Activated naive CD8-positive, alpha-beta T cell treated with anti-CD3 and anti-CD28 coated beads for 36 hours (primary cell): ENCODE measurements at places on chromosomes 16 and 17.
A peak's percentile ranks its signal among the peaks of the same experiment; 100 is the strongest.

GRCh38 chr17:4003131-4003500, 38.9 kb upstream of the ATP2A3 start:
- no peak for DNase-seq

DNA sequence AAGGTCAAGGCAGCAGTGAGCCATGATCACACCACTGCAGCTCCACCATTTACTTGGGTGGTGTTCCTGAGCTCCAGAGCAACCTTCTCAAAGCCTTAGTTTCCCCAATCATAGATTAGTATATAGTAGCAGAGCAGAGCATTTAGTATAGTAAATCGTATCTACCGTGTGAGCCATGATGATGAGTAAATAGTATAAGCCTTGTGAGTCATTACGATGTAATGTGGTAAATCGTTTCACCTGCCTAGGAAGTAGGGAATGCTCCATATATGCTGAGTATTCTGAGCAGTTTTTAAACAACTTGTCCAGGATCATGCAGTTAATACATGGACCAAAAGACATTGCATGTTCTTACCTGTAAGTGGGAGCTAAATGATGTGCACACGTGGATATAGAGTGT, 66.4 kb downstream of the SCNN1B start:
- no peak for DNase-seq

GRCh38 chr16:7031031-7031430, 301.6 kb upstream of the RBFOX1 start:
- no peak for DNase-seq

DNA sequence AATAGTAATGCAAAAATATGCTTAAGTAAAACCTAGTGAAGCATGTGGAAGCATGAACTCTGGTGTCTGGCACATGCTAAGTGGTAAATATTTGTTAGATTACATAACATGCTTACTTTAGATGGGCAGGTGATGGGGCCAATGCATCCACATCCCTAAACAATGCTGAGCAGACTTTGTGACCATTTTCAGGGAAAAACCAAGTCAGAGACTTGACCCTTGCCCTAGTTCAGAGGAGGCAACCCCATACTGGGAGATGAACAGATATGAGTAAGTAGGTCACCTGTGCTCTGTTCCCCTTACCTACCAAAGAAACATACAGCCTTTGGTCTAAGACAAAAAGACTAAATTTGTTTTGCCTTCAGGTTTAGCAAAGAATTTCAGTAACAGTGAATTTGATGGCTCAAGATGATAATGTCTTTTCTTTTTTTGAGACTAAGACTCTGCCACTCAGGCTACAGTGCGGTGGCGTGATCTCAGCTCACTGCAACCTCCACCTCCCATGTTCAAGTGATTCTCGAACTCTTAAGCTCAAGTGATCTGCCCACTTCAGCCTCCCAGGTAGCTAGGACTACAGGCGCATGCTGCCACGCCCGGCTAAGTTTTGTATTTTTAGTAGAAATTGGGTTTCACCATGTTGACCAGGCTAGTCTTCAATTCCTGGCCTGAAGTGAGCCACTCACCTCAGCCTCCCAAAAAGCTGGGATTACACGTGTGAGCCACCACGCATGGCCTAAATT, 91.4 kb downstream of the HIC1 start:
- DNase-seq, result no peak

- DNase-seq, result peak; percentile 41
Measured at GRCh38 chr17:49993423-49994060, 1.5 kb downstream of the DLX3 start.

DNA sequence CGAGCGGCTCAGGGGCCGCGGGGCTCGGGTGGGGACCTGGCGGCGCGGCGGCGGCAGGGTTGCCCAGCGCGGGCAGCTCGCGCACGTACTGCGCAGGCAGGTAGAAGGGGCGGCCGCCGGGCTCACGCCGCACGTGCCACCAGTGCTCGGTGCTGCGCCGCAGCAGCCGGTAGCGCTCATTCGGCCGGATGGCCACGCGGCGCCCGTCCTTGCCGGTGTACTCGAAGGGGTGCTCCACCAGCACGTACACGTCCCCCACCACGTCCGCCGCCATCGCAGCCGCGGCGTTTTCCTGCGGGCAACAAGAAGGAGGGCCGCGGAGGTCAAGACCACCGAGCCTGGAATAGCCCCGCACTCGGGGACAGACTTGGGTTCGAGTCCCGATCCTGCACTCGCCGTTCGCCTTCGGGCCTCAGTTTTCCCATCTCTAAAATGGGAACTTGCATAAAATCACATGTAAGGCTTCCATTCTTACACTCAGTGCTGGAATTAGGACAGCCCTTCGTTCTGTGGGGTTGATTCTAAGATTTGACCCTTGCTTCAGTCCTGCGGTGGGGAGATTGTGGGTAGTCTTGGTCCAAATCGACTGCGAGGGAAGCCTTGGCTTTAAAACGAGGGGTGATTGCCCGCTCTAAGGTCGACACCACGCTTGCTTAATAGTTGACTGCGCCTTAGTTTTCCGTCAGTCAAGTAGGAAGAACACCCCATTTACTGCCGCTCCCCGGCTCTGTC, 2.5 kb downstream of the ARHGAP27 start:
- no peak for DNase-seq

DNA sequence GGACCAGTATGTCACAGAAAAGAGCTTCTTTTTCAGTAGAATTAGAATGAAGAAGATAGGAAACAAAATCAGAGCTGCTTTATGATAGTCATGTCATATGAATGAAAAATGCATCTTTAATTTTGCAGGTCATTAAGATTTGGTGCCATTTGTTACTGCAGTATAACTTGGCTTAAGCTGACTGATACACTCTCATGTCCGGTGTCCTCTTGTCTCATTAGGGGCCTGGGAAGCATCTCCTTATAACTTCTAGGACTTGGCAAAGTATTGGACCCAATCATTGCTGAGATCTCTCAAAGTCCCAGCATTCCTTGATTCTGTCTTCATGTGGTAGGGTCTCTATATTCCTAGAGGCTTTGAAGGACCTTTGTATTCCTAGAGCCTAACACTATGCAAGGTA, 559.4 kb downstream of the TOX3 start:
- DNase-seq, result no peak

DNA sequence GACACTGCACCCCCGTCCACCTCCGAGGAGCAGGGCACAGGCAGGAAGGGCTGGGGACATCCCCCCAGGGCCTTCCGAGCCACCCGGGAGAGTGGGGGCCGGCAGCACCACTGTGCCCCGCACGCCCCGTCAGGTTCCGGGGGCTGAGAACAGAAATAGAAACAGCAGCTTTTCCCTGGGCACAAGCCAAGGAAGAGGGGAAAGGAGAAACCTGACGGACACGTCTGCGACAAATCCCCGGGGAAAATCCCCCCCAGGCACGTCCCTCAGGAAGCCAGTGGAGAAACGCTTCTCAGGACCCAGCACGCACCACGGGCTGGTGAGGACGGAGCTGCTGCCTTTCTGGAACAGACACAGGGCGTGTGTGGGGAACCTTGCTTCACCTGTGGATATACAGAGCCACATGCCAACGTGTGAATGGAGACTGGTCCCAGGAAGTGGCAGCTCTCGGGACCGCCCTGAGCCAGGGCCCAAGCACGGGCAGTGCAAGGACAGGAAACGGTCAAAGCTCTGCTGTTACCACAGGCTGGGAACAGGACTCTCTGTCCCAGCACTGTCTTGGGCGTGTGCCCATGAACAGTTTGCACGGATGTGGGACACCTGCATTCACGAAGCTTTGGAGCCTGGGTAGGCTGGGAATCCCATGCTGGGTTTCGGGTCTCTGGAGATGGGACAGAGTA, 1.2 kb upstream of the TMEM204 start:
- DNase-seq, result no peak

- DNase-seq, result no peak
Measured at GRCh38 chr16:6957681-6958080, 375.0 kb upstream of the RBFOX1 start.

- DNase-seq, result no peak
Measured at GRCh38 chr16:52501746-52502145, 45.2 kb downstream of the TOX3 start.

DNA sequence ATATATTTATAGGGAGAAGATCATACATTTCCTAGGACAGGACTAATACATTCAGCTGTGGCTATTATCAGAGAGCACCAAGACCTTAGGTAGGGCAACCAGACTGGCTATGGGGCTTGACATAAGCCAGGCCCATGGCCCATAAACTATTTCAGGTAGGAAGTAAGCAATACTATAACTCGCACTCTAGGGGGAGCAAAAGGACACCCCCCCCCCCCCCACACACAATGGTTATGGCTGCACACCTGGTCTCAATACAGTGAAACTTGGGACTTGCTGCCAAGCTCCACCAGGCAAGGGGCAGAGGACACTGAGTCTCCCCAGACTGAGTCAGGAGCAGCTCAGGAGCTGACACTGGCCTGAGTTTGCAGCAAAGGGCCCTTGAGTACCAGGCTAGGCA, 348.9 kb upstream of the ASIC2 start:
- DNase-seq, result no peak

GRCh38 chr17:80498920-80499410, 22.6 kb upstream of the NPTX1 start:
- DNase-seq, result no peak

- no peak for DNase-seq
Measured at GRCh38 chr16:26787924-26788323, 278.8 kb upstream of the C16orf82 start.

- DNase-seq, result peak; percentile 12
Measured at GRCh38 chr17:63760771-63761539, 12.4 kb downstream of the CCDC47 start.

DNA sequence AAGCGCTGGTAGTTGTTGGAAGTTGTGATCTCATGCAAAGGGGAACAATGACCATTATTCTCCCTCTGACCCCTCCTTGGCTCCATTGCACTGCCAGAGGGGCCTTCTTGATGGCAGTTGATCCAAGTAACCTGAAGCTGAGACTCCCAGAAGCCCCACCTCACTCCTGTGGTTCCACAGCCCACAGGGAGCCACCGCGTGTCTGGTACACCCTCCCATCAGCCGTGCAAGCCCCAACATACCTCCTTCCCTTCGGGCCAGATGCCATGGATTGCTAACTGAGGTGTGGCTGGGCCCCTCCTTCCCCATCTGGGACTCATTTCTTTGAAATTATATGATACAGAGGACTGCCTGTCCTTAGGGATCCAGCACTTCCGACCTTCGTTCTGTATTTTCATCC, 17.8 kb downstream of the SAP30BP start:
- DNase-seq, result no peak

DNA sequence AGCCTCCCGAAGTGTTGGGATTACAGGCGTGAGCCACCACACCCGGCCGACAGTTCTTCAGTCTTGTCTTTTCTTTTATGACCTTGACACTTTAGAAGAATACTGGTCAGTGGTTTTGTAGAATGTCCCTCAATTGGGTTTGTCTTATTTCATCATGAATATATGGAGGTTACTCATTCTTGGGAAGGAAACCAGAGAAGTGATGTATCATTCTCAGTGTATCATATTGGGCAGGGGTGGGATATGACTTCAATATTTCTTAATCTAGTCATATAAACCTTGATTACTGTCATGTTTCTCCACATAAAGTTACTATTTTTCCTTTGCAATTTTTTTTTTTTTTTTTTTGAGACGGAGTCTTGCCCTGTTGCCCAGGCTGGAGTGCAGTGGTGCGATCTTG, 36.9 kb downstream of the SNTB2 start:
- DNase-seq, result no peak

DNA sequence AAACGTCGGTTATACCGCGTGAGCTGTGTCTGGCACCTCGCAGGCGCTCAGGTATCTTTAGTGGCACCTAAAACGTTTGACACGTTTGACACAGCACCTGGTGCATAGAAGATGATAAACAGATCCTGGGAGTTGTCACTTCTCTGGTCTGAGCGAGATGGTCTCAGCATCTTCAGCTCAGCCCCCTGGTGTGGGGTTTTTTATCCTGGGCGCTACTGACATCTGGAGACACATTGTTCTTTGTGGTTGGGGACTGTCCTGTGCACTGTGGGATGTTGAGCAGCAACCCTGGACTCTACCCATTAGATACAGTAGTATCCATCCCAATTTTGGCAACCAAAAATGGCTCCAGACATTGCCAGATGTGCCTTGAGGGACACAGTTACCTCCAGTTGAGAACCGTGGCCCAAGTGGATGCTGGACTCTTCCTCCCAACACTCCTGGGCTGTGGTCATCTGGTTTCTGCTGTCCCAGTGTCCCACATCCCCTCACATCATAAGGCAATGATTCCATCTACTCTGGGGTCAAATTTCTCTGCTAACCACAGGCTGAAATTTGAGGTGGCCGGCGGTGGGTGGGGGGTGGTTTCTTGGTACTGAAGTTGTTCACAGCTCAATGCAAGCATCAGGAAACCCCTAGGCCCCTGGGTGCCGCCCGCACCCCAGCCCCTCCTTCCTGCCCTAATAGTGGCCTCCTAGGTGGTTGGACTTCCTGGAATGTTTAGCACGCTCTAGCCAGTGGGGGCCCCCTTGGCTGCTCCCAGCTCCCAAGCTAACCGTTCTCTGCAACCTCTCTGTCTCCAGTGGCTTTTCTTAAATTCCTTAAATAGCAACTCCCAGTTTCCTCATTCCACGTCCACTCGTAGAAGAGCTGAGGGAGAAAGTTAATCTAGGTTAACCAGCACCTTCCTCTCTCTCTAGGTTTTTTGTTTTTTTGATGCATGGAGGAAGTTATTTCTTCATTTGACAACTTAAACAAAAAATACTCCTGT, 124.8 kb downstream of the ABCC1 start:
- no peak for DNase-seq

GRCh38 chr17:41547921-41548843, 20.1 kb upstream of the KRT19 start:
- peak; percentile 72 for DNase-seq

- DNase-seq, result no peak
Measured at GRCh38 chr16:2814551-2815298, 2.3 kb upstream of the PRSS21 start.

DNA sequence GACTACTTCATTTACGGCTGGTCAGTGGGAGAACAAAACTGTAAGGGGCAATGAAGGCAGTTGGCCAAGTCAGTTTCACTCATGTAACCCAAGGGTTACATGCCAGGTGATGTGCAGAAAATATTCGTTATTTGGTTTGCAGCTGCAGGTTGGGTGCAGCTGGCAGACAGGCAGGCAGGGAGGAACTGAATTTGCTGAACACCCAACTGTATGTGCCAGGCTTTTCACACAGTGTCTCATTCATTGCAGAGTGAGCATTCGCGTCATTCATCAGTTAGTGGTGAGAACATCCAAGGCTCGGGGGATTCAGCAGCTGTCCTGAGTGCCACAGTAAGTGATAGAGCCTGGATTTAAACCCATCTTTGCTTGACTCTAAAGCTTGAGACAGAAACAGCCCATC, 59.7 kb downstream of the ABCC6 start:
- no peak for DNase-seq
